ENCODE measurements at places on chromosomes 1 and 21.
A peak's percentile ranks its signal among the peaks of the same experiment; 100 is the strongest.

- peak; percentile 49 for DNase-seq
Observed at GRCh38 chr1:76891931-76892622, 24.8 kb downstream of the ST6GALNAC5 start.

DNA sequence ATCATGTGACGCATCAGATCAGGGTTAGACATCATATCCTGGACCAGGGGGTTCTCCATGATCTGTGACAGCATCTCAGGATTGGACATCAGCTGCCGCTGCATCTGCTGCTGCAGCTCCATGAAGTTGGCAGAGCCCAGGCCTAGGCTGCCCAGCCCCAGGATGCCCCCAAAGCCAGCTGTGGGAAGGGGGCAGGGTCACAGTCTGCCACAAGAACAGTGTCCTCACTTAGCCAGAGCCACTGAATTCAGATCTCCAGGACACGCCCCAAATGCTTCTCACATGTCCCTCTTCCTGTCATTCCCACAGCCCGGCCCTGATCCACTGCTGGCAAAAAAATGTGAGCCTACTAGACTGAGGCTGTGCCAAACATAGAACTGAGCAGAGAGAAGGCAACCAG, 3.2 kb downstream of the UBQLN4 start:
- DNase-seq, result no peak

GRCh38 chr1:77388661-77389060, 106.8 kb downstream of the AK5 start:
- no peak for DNase-seq

- DNase-seq, result no peak
Observed at GRCh38 chr1:211736351-211736915, 61.0 kb upstream of the NEK2 start.

DNA sequence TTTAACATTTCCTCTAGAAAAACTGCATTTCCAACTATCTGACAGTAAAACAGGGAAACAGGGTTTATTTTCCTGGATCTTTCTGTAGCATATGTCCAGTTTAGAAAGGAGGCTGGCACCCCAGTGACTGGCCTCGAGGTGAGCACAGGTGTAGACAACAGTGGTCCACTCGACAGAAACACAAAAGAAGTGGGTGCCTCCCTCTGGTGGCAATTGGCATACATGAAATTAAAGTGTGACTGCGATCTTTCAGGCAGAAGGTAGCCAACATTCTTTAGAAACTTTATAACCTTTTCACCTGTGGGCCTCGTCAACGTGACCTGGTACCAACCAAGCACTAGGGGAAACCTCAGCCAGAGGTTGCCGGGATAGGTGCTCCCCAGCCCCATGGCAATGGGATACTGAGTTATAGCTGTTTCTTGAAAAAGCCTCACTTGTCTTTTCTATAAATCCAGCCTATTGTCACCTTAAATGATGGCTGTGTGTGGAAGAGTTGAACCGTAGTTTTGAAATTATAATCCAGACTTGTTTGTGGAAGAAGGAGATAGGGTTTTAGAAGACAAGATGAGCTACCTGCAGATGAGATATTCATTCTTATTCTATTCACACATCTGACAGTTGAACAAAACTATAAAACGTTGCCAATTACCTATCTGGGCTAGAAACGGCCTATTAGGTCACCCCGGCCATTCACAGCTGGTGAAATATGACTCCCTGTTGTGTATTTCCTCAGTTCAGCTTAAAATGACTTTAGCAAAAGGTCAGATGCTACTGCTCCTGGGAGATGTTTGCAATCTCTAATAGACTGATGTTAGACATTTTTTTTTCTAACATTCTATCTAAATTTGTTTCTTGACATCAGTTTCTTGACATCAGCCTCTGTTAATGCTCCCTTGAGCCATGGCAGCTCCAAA, 44.3 kb downstream of the PCP4 start:
- DNase-seq, result no peak

DNA sequence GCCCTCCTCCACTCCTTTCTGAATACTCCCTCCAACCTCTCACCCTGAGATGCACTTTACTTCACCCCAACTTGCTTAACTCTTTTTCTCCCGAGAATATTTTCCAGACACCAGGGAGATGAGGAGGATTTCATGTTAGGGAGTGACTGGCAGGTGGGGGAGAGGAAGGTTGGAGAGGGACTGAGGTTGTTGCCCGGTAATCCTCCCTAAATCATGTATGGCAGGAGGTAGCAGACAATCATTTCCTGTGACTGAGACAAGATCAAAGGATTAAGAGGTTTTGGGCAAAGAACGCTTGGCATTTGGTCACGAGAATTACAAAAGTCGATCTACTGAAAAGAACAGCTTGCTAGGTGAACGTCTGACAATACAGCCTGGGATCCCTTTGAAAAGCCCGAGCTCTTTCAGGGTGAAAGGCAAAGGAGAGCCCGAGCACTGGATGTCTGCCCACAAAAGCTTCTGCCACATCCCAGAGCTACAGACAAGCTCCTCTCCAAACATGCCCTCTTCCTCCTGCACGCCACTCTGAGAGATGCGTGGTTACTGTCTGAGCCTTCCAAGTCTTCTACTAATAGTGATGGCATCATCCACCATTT, 154.1 kb downstream of the DAB1 start:
- DNase-seq, result no peak

Measured in fibroblast of gingiva (primary cell).